ENCODE measurements at places on chromosomes 4 and X.

DNA sequence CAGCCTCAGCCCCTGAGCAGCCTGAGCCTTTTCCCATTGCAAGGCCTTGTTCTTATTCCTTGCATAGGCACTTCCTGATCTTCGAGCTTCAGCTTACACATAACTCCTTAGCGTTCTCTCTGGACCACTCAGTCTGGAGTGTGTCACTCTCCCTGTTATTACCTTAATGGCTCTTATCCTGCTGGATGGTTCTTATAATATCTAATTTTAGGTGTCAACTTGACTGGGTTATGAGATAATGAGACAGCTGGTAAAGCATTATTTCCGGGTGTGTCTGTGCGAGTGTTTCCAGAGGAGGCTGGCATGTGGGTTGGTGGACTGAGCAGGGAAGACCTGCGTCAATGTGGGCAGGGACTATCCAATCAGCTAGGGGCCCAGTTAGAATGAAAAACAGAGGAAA, 75.7 kb downstream of the HAUS3 start:
- H3K36me3 ChIP-seq: peaks cover 13% of the 10 kb centered on the region
- no peaks in the 10 kb centered on the region for H3K27me3 ChIP-seq
- no peak overlapping the region for H3K27ac ChIP-seq
- no peak for DNase-seq
- no peaks in the 10 kb centered on the region for H3K4me1 ChIP-seq
- no peak overlapping the region for H3K4me3 ChIP-seq

DNA sequence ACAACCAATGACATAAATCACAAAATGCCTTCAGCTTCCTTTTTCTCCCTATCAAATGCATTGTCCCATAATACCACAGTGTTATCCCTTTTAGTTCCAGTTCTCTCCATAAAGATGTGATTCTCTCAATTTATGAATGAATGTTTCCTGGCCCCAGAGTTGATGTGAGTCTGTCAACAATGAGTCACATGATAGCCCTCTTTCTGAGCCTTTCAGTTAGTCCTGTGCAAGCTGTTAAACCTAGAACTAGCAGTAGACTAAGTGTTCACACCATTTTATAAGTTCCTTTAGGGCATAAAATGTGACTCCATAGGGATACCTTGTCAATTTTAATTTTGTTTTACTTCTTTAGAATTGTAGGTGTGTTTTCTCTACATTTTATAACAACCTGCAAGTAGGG, 129.5 kb downstream of the PABPC4L start:
- H3K36me3 ChIP-seq: no peaks in the 10 kb centered on the region
- H3K4me1 ChIP-seq: no peaks in the 10 kb centered on the region
- H3K4me3 ChIP-seq: no peak overlapping the region
- no peaks in the 10 kb centered on the region for H3K27me3 ChIP-seq

GRCh38 chrX:81168391-81168790, 33.3 kb downstream of the HMGN5 start:
- DNase-seq: no peak
- no peak overlapping the region for H3K27ac ChIP-seq
- no peaks in the 10 kb centered on the region for H3K4me1 ChIP-seq
- H3K36me3 ChIP-seq: no peaks in the 10 kb centered on the region
- no peak overlapping the region for H3K4me3 ChIP-seq
- H3K27me3 ChIP-seq: no peaks in the 10 kb centered on the region

GRCh38 chr4:172648471-172648870, 520.1 kb upstream of the GALNT7 start:
- DNase-seq: peak; percentile 15
- no peak overlapping the region for H3K27ac ChIP-seq
- H3K4me1 ChIP-seq: no peaks in the 10 kb centered on the region
- H3K4me3 ChIP-seq: no peak overlapping the region

DNA sequence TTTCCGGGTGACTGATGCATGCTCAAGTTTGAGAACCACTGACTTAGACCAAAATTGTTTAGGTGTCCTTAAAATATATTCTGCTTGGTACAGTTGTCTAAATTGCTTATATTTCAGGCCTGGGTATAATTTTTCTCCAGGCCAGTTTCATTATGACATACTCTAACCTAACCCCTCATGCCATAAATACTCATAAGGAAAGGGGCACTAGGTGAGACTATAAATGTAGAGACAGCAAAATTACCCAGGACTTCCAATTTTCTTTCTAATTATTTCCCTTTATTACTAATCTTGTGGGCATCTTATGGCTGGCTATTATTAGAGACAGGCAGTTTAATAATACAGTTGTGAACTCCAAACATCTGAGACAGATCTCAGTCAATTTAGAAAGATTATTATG, 150.2 kb downstream of the RRAGB start:
- H3K27me3 ChIP-seq: peaks cover 59% of the 10 kb centered on the region
- no peak overlapping the region for H3K4me3 ChIP-seq
- no peaks in the 10 kb centered on the region for H3K4me1 ChIP-seq
- H3K36me3 ChIP-seq: no peaks in the 10 kb centered on the region
- no peak for DNase-seq

DNA sequence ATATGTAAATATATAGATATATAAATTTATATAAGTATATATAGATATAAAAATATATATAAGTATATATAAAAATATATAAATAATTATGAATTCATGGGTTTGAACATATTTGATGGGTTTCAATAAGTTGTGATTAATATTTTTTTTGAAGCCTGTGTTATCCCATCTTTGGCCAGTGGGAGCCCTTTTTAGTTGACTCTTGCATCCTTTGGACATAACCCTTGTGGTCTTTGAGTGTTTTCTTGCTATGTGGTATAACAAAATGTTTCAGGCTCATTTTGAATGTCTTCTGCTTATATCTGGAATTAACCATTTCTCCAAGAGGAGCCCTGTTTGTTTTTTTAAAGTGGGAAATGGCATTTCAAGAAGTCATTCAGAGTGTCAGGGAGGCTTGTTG, 15.2 kb downstream of the SNX25 start:
- DNase-seq: no peak
- H3K27ac ChIP-seq: no peak overlapping the region
- no peaks in the 10 kb centered on the region for H3K36me3 ChIP-seq
- peaks cover 10% of the 10 kb centered on the region for H3K4me1 ChIP-seq
- H3K4me3 ChIP-seq: no peak overlapping the region

GRCh38 chrX:43949669-43950068, 23.5 kb downstream of the NDP start:
- no peak overlapping the region for H3K4me3 ChIP-seq
- no peaks in the 10 kb centered on the region for H3K36me3 ChIP-seq
- DNase-seq: no peak
- H3K4me1 ChIP-seq: no peaks in the 10 kb centered on the region

GRCh38 chr4:7293703-7294102, 101.4 kb downstream of the SORCS2 start:
- no peak overlapping the region for H3K27ac ChIP-seq
- no peaks in the 10 kb centered on the region for H3K27me3 ChIP-seq
- H3K4me3 ChIP-seq: no peak overlapping the region
- H3K4me1 ChIP-seq: peaks cover 9% of the 10 kb centered on the region

DNA sequence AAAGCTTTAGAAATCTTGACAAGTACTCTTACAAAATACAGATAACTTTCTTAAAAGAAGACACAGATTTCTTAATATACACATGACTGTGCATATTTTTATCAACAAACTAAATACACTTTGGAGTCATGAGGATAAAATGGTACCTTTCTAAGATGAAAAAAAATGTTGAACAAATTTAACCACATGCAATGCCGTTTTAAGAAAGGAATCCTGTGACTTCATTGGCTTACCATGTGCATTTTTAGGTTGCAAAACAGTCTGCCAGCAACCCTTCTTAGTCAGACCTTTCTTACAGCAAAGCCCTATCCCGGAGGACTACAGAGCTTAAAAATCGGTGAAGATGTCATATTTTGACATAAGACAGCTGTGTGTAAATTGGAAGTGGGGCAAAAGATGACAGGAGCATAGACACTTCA, 51.7 kb downstream of the GASK1B start:
- no peaks in the 10 kb centered on the region for H3K27me3 ChIP-seq
- H3K4me1 ChIP-seq: peaks cover 12% of the 10 kb centered on the region
- no peak overlapping the region for H3K4me3 ChIP-seq
- H3K27ac ChIP-seq: peak overlapping the region; percentile 21

- H3K4me3 ChIP-seq: no peak overlapping the region
- no peaks in the 10 kb centered on the region for H3K36me3 ChIP-seq
- H3K4me1 ChIP-seq: no peaks in the 10 kb centered on the region
- H3K27ac ChIP-seq: no peak overlapping the region
- no peaks in the 10 kb centered on the region for H3K27me3 ChIP-seq
- no peak for DNase-seq
These were observed 408.3 kb downstream of the PDHA2 start for GRCh38 chr4:96248225-96248624.

DNA sequence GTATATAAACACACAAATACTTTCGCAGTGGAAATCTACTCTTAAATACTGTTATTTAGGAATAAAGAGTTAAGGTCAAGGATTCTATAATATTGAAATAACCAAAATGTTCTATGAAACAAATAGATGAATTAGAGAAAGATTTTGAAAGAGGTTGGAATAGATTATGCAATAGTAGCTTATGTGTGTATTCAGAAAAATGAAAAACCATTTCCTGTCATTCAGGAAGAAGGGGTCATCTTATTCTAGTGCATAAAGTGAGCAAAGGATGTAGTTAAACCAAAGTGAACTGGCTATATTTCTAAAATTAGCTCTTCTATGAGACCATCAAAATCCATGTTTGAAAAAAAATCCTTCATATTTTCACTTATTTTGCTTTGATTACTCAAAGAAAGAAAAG, 30.0 kb upstream of the MYOZ2 start:
- H3K4me3 ChIP-seq: no peak overlapping the region
- H3K27ac ChIP-seq: no peak overlapping the region
- DNase-seq: no peak
- no peaks in the 10 kb centered on the region for H3K27me3 ChIP-seq
- H3K4me1 ChIP-seq: peaks cover 35% of the 10 kb centered on the region

DNA sequence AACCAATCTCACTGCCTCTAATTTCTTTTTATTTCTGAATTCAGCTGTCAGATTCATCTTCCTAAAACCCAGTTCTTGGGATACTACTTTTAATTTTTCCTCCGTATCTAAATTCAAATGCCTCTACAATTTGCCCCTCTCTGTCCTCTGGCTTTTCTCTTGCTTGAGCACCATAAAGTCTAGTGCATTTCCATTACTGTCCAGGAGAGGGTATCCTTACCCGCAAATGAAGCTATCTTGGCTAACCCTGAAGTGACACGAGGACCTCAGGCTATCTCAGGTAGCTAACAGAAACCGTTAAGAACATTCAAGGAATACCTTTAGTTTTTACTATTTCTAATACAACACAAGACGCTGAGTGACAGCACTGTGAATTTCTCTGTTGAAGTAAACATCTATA, 49.4 kb upstream of the PRR32 start:
- peak; percentile 57 for DNase-seq
- H3K4me3 ChIP-seq: no peak overlapping the region
- no peak overlapping the region for H3K27ac ChIP-seq
- H3K27me3 ChIP-seq: no peaks in the 10 kb centered on the region
- no peaks in the 10 kb centered on the region for H3K36me3 ChIP-seq

DNA sequence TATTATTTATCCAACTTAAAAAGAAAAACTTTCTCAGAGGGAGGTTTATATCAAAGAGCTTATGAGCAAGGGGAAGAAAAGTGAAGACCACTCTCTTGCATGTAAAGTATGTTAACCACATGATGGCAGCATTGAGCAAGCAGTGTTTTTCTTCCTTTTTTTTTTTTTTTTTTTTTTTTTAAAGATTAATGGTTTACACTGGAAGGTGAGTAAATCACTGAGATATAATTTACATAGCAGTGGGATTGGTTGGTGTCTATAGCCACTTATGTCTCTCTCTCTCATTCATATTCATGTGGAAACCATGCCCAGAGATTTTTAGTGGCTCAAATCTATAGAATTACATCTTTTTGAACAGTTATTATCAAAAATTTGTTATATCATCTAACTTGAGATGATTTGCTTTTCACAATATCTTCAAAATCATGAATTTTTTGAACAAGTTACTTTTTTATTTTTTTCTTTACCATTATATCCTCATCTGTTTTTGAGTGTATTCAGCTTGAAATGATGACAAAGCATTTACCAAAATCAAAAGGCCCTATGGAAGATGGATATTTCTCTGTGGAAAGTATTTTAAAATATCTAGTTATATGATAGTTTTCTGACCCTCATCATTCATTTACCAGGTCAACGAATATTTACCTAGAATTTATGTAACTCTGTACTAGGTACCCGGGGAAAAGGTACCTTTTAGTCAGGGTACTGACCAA, 31.6 kb downstream of the MTHFD2L start:
- no peaks in the 10 kb centered on the region for H3K27me3 ChIP-seq
- no peaks in the 10 kb centered on the region for H3K4me1 ChIP-seq
- peaks cover 33% of the 10 kb centered on the region for H3K36me3 ChIP-seq
- peak; percentile 71 for DNase-seq

DNA sequence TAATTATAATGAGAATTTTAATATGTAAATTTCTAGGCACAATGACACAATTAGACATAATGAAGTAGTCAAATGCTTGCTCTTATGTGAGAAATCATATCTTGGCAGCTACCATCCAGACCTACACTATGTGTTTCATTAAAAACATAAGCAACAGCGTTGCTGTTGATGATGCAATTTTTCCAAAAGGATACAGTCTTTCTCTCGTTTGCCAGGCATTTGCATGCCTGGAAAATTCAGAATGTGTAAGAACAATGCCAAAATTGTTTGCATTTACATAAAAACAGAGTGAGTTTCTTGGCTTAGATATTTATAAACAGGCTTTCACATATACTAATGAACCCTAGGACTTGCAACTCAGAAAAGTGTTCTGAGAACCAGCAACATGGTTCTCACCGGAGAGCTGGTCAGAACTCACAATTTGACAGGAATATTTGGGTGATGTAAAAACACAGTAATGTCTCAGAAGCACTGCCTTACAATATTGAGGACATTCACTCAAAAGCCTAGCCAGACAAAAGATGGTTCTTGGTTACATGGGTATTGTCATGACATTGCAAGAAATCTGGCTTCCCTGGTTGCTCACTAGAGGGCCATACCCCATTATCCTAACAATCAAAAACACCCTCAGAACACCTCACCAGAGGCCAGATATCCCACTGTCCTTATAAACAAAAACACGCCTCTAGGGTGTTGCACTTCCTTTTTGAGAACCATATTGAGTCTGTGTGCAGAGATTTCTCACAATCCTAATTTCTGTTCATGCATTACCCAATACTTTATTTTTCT, 1029.0 kb upstream of the AGA start:
- peaks cover 6% of the 10 kb centered on the region for H3K4me1 ChIP-seq
- no peak for DNase-seq
- no peaks in the 10 kb centered on the region for H3K36me3 ChIP-seq
- H3K27me3 ChIP-seq: no peaks in the 10 kb centered on the region
- no peak overlapping the region for H3K4me3 ChIP-seq
- no peak overlapping the region for H3K27ac ChIP-seq

GRCh38 chr4:98746936-98747335, 88.5 kb upstream of the TSPAN5 start:
- H3K4me1 ChIP-seq: no peaks in the 10 kb centered on the region
- H3K4me3 ChIP-seq: no peak overlapping the region
- H3K27me3 ChIP-seq: no peaks in the 10 kb centered on the region
- DNase-seq: no peak
- no peaks in the 10 kb centered on the region for H3K36me3 ChIP-seq

- no peaks in the 10 kb centered on the region for H3K36me3 ChIP-seq
- H3K4me3 ChIP-seq: no peak overlapping the region
- H3K4me1 ChIP-seq: peaks cover under 1% of the 10 kb centered on the region
- H3K27ac ChIP-seq: no peak overlapping the region
- DNase-seq: no peak
These were observed 503.5 kb downstream of the MID1IP1 start for GRCh38 chrX:39304746-39305145.

- peak; percentile 31 for DNase-seq
- H3K36me3 ChIP-seq: no peaks in the 10 kb centered on the region
- H3K4me3 ChIP-seq: no peak overlapping the region
- no peaks in the 10 kb centered on the region for H3K4me1 ChIP-seq
- H3K27ac ChIP-seq: peak overlapping the region; percentile 11
- H3K27me3 ChIP-seq: no peaks in the 10 kb centered on the region
These were observed 258.6 kb downstream of the FAM133A start for GRCh38 chrX:93932471-93933220.

Measured in MCF 10A (cell line).